Neural progenitor cell (in vitro differentiated cells): ENCODE measurements at places on chromosomes 7 and 10.

- DNase-seq: peak; percentile 32
Observed at GRCh38 chr10:60032723-60033122, 126.4 kb upstream of the CCDC6 start.

GRCh38 chr7:158355456-158356065 lies 232.1 kb downstream of the PTPRN2 start:
- DNase-seq: peak; percentile 51

GRCh38 chr7:25455683-25456251 lies 227.5 kb upstream of the NPVF start:
- DNase-seq: no peak

GRCh38 chr10:106661767-106662140 lies 502.8 kb downstream of the SORCS1 start:
- DNase-seq: no peak

- no peak for DNase-seq
Observed at GRCh38 chr10:112209684-112210131, 26.1 kb upstream of the GPAM start.
